ENCODE measurements at places on chromosomes 4 and X. TPM values are rescaled to one million over a fixed set of nuclear protein-coding genes. Genes with fewer than 3 reads are reported as not detected.

Gene FGFR3
- total RNA-seq, result 3.8 TPM

Gene PNMA3
- 2.3 TPM for total RNA-seq

Gene PPBP
- 3.2 TPM for total RNA-seq

Gene UCP1
- total RNA-seq, result not detected

Gene KLHL8
- total RNA-seq, result 9.1 TPM

Gene TCEAL8
- 90.6 TPM for total RNA-seq

Gene SLC6A8
- 5.5 TPM for total RNA-seq

Gene NPY5R
- 0.05 TPM for total RNA-seq

Gene JCHAIN
- 48.5 TPM for total RNA-seq

Gene FGD1
- total RNA-seq, result 0.57 TPM

Gene ACE2
- 0.38 TPM for total RNA-seq

Gene BEX2
- 26.1 TPM for total RNA-seq

Gene NXF2B
- total RNA-seq, result not detected
